CD4-positive, alpha-beta T cell (primary cell): ENCODE measurements at places on chromosomes 12 and 14.

- no peak for DNase-seq
Measured at GRCh38 chr14:99513946-99514551, 32.8 kb downstream of the CCNK start.

- DNase-seq = no peak
Measured at GRCh38 chr12:623172-623864, 39.9 kb downstream of the NINJ2 start.

GRCh38 chr12:23640754-23641153, 308.7 kb downstream of the SOX5 start:
- DNase-seq = no peak

DNA sequence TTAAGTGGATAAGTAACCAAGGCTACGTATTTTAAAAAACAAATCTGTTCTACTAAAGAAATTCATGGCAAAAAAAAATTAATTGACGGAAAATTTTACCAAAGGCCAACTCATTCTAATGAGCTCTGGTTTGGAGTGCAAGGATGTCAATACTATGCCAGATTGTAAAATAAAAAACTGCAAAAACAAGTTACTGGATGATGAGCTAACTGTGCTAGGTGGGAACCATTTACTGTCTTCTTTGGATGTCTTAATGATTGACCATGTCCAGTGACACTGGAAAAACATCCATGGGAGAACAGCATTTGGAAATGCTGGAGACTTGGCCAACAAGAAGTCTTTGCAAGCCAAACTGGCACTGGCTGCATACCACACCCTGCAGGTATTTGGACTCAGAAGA, 41.6 kb downstream of the KITLG start:
- no peak for DNase-seq

DNA sequence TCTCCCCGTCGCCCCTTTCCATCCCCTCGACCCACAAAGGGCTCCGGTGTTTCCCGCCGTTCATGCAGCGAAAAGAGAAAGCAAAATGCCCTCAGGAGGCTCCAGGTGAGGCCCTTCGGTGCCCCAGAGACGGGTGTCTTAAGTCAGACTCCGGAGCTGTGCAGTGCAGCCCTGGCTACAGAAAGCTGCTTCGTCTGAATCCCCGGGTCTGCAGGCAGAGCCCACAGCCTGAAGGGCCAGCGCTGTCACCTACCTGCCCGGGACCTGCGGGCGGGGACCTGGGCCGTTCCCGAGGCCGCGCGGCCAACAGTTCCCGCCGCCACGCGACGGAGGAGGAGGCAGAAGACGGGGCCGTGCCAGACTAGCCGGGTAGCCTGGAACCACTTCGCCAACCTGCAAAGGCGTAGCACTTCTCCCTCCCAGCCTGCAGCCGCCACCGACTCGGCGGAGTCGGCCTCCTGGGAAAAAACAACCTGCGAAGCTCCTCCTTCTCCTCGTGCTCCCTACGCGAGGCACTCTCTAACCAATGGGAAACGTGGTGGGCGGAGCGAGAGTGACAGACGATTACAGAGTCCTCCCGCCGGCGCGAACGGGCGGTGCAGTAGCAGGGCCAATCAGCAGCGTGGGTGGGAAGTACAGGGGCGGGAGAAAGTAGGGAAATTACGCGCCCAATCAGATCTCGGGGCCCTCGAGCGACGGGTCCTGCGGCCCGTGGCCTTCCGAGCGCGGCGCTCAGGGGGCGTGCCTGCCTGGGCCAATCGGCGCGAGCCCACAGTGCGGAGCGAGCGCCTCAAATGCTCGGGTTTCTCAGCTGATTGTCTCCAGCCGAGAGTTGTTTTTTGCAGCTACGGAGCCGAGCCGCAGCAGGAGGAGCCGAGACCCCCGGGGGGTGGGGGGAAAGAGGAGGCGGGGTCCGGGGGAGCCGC, at the start of the genes GPR137C and TXNDC16:
TSS of gene GPR137C (plus strand) at position 774 of the 926 bp plus-strand sequence. CDS start 312 bp downstream, outside the sequence.
TSS of gene TXNDC16 (minus strand) at position 443 of the 926 bp plus-strand sequence. CDS start 8,948 bp downstream, outside the sequence.
- peak; percentile 98 for DNase-seq

DNA sequence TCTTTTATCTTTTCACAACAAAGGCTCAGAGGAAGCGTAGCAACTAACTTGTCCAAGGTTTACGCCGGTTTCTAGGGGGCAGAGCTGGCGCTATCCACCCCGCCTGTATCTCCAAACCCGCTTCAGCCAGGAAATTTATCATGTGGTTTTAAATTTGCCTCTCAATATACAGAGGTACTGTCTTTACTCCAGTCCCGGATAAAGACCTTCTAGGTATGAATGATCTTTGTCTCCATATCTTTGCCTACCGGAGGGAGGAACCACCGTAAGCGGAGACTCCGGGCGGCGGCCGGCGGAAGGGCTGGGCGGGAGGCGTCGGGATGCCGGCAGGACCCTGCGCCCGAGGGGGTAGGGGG, 693 bp upstream of the RIMKLB start:
- DNase-seq = no peak

- DNase-seq = no peak
Measured at GRCh38 chr12:77337362-77337761, 272.0 kb upstream of the E2F7 start.

- no peak for DNase-seq
Measured at GRCh38 chr12:53805791-53806190, 54.0 kb upstream of the CISTR start.

GRCh38 chr12:12764824-12765223, 20.6 kb upstream of the APOLD1 start:
- no peak for DNase-seq

DNA sequence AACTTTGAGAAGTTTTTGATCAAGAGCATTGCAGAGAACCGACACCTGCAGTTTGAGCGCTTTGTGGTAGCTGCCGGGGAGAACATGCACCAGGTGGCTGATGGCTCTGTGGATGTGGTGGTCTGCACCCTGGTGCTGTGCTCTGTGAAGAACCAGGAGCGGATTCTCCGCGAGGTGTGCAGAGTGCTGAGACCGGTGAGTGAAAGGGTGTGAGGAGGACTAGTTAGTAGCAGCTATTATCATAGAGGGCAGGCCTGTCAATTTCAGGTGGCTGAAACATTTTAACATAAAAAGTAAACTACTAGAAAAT, 27.0 kb upstream of the HIGD1C start:
- no peak for DNase-seq

GRCh38 chr14:51596488-51597117, 55.1 kb upstream of the FRMD6 start:
- DNase-seq = no peak

GRCh38 chr12:76883151-76883550, 4.3 kb upstream of the CSRP2 start:
- no peak for DNase-seq

DNA sequence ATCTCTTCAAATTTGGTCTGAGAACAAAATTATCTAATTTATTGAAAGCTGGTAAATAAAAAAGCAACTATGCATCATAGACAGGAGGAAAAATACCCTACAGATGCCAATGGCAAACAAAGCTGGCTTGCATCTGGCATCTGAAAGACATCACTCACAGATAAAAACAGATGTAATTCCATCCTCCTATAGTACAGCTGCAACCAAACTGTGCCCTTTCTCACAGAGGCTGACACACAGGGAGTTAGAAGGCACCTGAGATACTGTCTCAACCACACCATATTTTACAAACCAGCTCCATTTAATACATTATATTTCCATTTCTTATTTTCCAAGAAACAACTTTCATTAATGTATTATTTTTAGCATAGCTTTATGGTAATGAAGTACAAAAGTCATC, 39.4 kb downstream of the DUSP16 start:
- DNase-seq = no peak

DNA sequence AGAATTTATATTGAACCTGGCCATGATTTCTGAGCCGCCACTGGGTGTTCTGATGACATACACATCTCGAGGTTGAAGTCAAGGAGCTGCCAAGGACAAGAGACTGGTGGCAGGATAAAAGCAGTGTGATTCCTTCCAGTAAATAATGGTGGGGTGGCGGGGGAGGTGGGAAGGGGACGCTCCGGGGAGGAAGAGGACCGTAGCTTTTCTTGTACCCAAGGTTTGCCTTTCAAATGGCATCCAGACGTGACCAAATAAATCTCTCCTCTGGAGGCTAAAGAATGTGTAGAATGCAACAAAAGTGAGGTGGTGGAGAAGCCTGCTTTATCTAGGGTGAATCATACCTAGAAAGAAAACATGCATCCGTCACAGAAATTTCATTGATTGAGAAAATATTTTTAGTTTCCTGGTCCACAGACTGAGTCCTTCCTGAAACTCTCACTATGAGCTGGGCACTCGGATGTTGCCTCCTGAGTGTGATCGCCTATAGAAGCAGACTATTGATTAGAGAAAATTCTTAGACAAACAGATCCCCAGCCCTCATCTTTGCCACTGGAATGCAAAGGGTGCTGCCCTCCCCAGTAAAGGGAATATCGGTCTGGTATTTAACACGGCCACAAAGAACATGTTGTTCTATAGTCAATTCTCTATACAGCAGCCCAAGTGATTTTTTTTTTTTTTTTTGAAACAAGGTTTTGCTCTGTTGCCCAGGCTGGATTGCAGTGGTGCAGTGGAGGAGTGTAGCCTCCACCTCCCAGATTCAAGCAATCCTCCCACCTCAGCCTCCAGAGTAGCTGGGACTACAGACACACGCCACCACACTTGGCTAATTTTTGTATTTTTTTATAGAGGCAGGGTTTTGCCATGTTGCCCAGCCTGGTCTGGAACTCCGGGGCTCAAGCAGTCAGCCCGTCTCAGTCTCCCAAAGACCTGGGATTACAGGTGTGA, 112.1 kb downstream of the DPF3 start:
- DNase-seq = no peak

GRCh38 chr12:131589966-131590365, 120.9 kb upstream of the SFSWAP start:
- no peak for DNase-seq

- no peak for DNase-seq
Measured at GRCh38 chr12:127388985-127389384, 878.0 kb upstream of the TMEM132C start.

- DNase-seq = peak; percentile 80
Measured at GRCh38 chr14:63853831-63854293, 1.1 kb downstream of the SYNE2 start.

DNA sequence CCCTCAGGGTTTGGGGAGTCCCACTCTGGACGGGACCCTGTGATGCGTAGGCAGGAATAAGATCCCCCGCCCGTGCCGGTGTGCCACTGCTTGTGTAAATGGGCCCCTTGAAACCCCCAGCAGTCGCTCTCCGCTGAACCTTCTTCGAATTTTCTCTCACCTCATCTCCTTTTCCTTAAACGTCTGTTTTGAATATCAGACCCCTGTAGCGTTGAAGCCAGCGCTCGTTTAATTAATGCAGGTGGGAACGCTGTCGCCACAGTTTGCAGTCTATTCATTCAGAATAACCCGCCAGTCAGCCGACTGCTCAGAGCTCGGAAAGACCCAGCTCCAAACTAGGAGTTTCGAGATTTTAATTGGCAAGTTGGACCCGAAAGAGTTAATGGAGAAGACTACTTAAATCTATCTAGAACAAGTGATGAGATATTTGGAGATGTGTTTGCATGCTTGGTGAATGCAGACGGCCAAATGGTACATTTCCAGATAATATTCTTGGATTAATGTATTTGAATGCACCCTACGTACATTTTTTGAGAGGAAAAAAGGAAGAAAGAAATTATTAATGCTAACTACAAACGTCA, 739 bp upstream of the PPP2R5E start:
- DNase-seq = no peak

- no peak for DNase-seq
Measured at GRCh38 chr14:79586416-79586815, 624.9 kb downstream of the DIO2 start.

DNA sequence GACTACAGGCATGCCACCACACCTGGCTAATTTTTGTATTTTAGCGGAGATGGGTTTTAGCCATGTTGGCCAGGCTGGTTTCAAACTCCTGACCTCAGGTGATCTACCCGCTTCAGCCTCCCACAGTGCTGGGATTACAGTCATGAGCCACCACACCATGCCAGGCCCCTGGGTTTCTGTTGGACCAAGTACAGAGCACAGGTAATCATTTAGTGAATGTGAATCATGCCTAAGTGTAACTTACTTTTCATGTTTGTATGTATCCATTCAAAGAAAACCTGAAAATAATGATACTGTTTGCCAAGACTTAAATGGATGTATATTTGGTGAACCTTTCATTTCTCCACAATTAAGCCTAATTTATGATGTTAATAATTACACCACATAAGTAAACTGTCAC, 65.9 kb downstream of the FGD6 start:
- DNase-seq = no peak

- no peak for DNase-seq
Measured at GRCh38 chr14:103423050-103423461, 37.8 kb downstream of the MARK3 start.

- no peak for DNase-seq
Measured at GRCh38 chr12:55673638-55674037, 34.1 kb downstream of the ITGA7 start.

- no peak for DNase-seq
Measured at GRCh38 chr12:64186789-64187188, 35.3 kb downstream of the KICS2 start.

- DNase-seq = no peak
Measured at GRCh38 chr12:24752763-24753462, 196.0 kb downstream of the BCAT1 start.

GRCh38 chr12:16218934-16219751, 58.3 kb downstream of the SLC15A5 start:
- DNase-seq = no peak

DNA sequence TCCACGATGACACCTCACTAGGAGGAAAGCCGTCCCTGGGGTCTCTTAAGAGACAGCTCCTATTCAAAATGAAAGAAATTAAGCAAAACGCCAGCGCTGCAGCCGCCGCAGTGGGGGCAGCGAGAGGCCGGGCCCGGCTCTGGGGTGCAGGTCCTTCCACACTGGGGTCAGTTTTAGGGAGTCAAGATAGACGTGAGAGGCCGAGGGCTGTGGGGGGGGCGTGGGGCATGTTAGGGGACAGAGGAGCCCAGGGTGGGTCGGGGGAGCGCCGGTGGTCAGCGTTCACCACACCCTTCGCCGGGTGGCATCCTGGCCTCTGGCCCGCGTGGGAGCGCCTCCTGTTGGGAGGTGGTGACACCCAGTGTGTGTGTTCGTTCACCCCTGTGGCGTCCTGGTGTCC, 25.7 kb downstream of the KIF26A start:
- no peak for DNase-seq

GRCh38 chr12:92144631-92145480, 790 bp downstream of the BTG1 start:
- DNase-seq = peak; percentile 62

- no peak for DNase-seq
Measured at GRCh38 chr14:59101476-59101875, 87.0 kb upstream of the DAAM1 start.

DNA sequence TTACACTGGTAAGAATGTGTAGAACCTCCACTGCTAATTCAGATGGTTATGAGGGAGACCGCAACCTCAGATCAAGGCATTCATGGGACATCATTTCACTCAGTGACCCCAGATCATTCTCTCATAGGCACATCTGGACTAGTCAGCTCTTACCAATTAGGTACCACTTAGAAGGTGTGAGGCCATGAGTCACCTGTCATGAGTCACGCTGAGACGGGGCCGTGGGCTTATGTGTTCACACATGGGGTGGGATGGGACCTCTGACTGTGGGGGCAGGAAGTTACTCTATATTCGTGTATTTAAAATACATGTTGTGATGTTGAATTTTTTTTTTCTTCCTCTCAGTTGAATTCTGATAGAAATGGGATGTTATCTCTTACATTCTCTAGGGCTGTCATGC, 55.9 kb downstream of the CCDC92 start:
- DNase-seq = peak; percentile 24
